Sigmoid colon (tissue), 7 donors: ENCODE measurements at places on chromosomes 16 and 17. TPM values are rescaled to one million over a fixed set of nuclear protein-coding genes. Genes with fewer than 3 reads are reported as not detected.

DNA sequence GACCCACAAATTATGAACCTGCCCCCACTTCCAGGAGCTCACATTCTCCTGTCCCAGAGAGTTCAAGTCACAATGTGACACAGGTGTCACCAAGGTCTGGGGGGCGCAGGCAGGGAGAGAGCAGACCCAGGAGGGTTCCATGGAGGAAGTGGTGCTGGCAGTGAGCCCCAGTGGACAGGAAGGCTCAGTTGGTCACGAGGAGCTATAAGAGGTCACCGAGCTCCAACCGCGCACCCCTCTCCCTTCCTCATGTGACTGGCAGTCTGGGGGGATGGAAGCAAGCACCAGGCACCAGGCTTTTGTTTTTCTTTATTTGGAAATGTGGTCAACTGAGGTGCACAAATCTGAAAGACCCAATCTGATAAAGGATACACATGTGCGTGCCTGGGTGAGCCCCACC lies 2.5 kb downstream of the ITGAD start:
- peak; percentile 68 for DNase-seq

DNA sequence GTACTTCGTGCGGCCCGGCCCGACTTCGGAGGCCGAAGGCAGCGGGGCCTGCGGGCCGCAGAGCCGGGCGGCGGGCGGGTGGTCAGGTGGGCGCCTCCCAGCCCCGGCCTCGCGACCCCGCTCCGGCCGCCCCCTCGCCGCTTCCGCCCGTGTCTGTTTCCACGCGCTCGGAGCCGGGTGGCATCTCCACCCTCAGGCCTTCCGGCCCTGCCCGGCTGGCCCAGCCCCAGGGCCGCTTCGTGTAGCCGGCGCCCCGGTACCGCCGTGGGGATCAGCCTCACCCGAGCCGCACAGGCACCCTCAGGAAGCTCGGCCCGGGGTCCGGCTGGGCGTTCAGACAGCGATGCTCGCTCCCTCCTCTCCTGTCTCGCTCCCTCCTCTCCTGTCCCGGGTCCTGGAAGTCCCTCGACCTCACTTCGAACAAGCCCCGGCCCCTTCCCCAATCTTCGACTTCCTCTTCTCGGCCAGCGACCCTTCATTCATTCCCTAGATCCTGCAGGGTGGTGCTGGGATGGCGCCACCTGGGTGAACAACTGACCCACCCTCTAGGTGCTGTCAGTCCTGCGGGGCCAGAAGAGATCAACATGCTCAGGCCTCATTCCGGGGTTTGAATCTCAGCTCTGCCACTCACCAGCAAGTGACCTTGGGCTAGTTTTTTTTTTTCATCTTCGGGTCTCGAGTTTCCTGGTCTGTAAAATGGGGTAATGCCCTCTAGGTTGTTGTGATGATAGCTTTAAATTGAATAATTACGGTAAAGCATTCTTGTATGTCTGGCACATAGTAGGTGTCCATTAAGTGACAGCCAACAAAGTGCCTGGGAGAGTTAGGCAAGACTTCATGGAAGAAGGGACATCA lies 610 bp downstream of the VPS4A start:
- peak; percentile 72 for DNase-seq

DNA sequence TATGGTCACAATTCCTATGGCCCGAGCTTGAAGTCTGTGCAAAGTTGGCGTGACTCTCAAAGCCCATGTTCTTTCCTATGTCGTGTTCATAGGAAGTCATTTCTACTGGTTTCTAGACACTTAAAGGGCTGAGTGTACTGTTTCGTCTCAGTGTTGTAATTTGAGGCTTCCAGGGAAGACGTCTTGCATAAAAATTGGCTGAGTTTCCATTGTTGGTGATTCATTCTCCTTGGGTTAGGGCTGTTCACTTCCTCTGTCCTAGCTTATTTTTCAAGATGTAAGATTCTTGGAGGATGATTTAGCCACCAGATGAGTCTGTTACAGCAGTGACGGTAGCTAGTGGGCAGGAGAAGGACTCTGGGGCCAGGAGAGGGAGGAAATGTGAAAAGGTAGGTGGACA lies 43.1 kb downstream of the PIK3R5 start:
- no peak for DNase-seq

The CES4A gene
- total RNA-seq, result 3.6 TPM

The FNDC8 gene
- not detected for total RNA-seq
